ENCODE measurements at places on chromosomes 11 and 22. TPM values are rescaled to one million over a fixed set of nuclear protein-coding genes. Genes with fewer than 3 reads are reported as not detected.

Gene GGTLC2
- not detected for polyA plus RNA-seq

Gene STK33
- 4.7 TPM for polyA plus RNA-seq

Gene NCR3LG1
- polyA plus RNA-seq, result 0.37 TPM

Gene TRIM49C
- not detected for polyA plus RNA-seq

Gene OR2D2
- not detected for polyA plus RNA-seq

Gene TEX12
- 0.20 TPM for polyA plus RNA-seq

Gene C22orf42
- polyA plus RNA-seq, result not detected

Gene POU2F3
- 0.75 TPM for polyA plus RNA-seq

Gene CBLIF
- 712 TPM for polyA plus RNA-seq

Gene TRIM34
- 2.9 TPM for polyA plus RNA-seq

Gene CHEK1
- 5.2 TPM for polyA plus RNA-seq

Gene OR2AG1
- polyA plus RNA-seq, result not detected

Gene SIK2
- polyA plus RNA-seq, result 8.9 TPM

Gene RFPL2
- polyA plus RNA-seq, result not detected
